NCI-H2081 (cell line): ENCODE measurements at places on chromosomes 7 and 10.

DNA sequence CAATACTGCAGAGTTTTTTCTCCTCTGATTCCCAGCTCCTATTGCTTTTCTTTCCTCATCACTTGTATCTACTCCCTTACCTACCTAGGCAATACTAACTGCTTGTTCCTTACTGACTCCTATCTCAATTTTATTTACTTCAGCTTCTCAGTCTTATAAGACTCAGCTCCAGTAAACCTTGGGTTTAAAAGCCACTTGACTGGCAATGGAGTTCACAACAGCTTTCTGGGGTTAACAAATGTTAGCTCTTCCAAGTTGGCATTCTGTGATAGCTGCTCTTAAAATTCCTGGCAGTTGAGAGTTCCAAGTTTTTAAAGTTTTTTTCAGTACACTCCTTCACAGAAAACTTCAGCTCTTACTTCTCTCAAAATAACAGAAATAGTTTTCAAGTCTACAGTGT, 14.2 kb downstream of the ATAD1 start:
- no peak for DNase-seq

GRCh38 chr10:818526-819220, 112.8 kb downstream of the LARP4B start:
- no peak for DNase-seq

DNA sequence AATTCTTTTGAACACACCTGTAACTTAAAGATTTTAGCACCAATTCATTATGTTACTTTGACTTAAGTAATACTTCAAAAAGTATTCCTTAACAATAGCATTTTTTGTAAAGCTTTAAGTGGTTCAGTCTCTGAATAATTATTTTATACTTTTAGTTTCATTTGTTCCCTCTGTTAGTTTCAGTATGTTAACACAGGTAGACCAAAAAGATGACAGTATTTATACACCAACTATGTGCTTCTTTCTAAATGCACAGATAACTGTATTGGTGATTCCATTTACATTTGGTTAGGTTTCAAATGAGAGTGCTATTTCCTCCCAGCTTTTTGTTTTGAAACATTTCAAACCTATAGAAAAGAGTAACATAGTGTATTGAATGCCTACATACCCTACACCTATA, 14.0 kb downstream of the RALA start:
- no peak for DNase-seq

DNA sequence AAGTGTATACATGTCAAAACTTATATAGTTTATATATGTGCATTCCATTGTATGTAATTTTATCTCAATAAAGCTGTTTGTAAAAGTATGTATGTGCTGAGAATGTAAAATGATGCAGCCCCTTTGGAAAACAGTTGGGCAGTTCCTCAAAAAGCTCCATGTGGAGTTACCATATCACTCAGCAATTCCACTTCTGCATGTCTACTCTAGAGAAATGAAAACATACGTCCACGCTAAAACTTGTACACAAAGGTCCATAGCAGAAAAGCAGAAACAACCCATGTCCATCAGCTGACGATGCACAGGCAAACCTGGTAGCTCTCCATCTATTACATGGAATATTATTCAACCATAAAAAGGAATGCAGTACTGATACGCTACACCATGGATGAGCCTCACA, 8.3 kb upstream of the RGS10 start:
- no peak for DNase-seq

- no peak for DNase-seq
These were observed 44.1 kb downstream of the MTURN start for GRCh38 chr7:30178748-30179436.
